ENCODE measurements at places on chromosomes 1 and 21. TPM values are rescaled to one million over a fixed set of nuclear protein-coding genes. Genes with fewer than 3 reads are reported as not detected.

- no peak for DNase-seq
Measured at GRCh38 chr21:38691631-38692030, 114.1 kb upstream of the ETS2 start.

GRCh38 chr1:211014275-211014674 is 119.7 kb downstream of the KCNH1 start:
- no peak for DNase-seq

DNA sequence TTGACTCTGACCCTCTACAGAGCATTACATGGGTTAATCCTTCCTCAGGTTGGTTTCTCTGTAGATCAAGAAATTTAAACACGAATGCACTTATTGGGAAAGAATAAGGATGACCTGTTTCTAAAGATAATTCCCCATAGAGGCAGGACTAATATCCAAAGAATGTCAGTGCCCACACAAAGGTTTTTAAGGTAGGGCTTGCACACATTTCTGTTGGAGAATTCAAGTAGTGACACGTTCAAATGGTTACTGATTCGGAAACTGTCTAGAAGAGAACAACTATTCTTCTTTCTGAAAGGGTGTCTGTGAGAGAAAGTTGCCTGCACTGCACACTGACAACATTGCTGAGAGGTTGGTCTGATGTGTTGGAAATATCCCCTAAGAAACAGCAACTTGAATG is 167.3 kb downstream of the ZNF326 start:
- no peak for DNase-seq

- DNase-seq = no peak
Measured at GRCh38 chr1:112710159-112710558, 3.2 kb upstream of the RHOC start.

- DNase-seq = no peak
Measured at GRCh38 chr1:191674626-191675179, 483.6 kb upstream of the RGS18 start.

- no peak for DNase-seq
Measured at GRCh38 chr1:181028196-181028595, 5.5 kb upstream of the STX6 start.

DNA sequence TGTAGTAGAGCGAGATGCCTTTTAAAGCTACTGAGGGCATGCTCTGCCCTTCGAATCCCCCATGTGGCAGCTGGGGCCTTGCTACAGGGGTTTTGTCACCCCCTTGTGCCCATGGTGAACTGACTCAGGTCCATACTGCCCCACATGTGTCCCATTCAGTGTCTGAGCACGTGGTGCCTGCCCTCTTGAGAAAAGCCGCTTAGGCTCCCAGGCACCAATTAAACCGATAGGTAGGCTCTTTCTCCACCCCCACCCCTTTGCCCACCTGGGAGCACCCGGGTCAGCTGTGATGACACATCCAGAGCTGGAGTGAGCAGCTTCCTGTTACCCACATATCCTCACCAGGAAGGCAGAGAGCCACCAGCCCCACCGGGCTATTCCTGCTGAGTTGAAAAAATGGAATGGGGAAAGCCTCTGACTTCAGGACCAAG is 30.5 kb downstream of the TMCC2 start:
- DNase-seq = no peak

Gene TEX38
- not detected for total RNA-seq

GRCh38 chr1:85089203-85089602 is 40.9 kb upstream of the MCOLN3 start:
- DNase-seq = no peak

- DNase-seq = no peak
Measured at GRCh38 chr21:24118738-24119459, 1488.4 kb downstream of the MRPL39 start.

- DNase-seq = no peak
Measured at GRCh38 chr1:97143236-97143882, 421.8 kb downstream of the PTBP2 start.

Gene HCRTR1
- total RNA-seq = not detected

GRCh38 chr1:201419256-201419655 is 2.3 kb downstream of the TNNI1 start:
- DNase-seq = no peak

Gene SLFNL1
- total RNA-seq = 0.09 TPM
